Lung (tissue), 17 donors: ENCODE measurements at places on chromosomes 2 and 18.

DNA sequence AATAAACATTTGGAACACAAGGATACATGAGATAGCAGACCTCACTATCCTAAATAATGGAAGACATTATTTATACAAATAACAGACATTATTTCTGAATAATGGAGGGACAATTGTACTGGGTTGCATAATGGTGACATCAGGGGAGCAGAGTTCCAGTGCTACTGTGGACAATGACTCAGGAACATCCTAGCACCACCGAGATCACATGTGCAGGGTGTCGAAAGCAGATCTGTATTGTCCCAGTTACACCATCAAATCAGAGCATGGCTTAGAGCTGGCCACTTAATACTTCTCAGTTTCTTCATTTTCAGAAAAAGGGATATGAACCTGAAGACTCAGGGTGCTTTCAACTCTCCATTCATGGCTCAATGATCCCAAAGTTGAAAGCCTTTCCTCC lies 249.1 kb upstream of the RBMS1 start:
- H3K27me3 ChIP-seq: no peaks in the 10 kb centered on the region
- no peak overlapping the region for H3K4me3 ChIP-seq
- no peaks in the 10 kb centered on the region for H3K4me1 ChIP-seq
- no peak for DNase-seq

DNA sequence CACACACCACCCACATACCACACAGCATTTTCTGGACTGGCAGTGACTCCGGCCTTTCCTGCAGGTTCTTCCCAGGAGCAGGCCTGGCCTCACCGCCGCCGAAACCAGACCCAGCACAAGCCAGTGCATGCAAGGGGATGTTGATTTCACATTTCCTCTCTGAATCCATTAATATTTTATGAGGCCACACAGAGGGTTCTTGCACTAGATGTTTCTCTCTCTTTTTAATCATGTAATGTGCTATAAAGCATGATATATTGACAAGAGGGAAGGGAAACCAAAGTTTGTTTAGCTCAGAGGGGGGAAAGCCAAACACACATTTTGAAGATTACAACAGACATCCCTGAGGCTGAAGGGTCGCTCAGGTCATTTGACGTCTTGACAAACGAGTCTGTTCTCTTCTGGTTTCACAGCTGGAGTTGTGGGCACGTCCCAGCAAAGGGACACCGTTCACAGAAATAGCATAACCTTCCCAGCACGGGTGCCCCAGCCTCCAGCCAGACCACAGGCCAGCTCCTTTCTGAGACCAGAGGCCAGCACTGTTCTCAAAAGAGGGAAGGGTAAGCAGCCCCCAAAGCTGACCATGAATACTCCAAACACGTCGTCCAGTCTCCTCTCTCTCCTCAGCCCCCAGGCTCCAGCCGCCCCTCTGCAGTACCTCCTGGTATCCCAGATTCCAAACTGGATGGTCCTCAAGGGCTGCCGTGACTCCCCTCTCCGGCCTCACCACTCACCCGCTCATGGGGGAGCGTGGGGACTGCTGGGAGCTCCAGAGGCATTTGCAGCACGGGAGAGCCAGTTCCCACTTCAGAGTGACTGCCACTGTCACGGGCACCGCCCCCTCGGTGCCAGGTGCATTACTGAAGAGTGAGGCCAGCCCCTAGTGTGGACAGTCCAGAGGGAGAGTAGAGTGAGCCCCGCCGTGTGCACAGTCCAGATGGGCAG lies 340.3 kb upstream of the SALL3 start:
- no peaks in the 10 kb centered on the region for H3K27me3 ChIP-seq
- DNase-seq: peak; percentile 14
- H3K4me1 ChIP-seq: peaks cover 5% of the 10 kb centered on the region
- no peak overlapping the region for H3K4me3 ChIP-seq
- H3K27ac ChIP-seq: no peak overlapping the region
- H3K36me3 ChIP-seq: no peaks in the 10 kb centered on the region

- H3K27ac ChIP-seq: no peak overlapping the region
- no peak for DNase-seq
- H3K27me3 ChIP-seq: no peaks in the 10 kb centered on the region
- no peak overlapping the region for H3K4me3 ChIP-seq
Measured at GRCh38 chr2:10151462-10151861, 28.9 kb downstream of the RRM2 start.

GRCh38 chr18:49055754-49056172 lies 105.0 kb upstream of the SMAD7 start:
- H3K36me3 ChIP-seq: no peaks in the 10 kb centered on the region
- H3K27me3 ChIP-seq: no peaks in the 10 kb centered on the region
- peaks cover 13% of the 10 kb centered on the region for H3K4me1 ChIP-seq
- no peak overlapping the region for H3K4me3 ChIP-seq

- no peak overlapping the region for H3K4me3 ChIP-seq
- no peak overlapping the region for H3K27ac ChIP-seq
- no peaks in the 10 kb centered on the region for H3K27me3 ChIP-seq
- no peaks in the 10 kb centered on the region for H3K36me3 ChIP-seq
Measured at GRCh38 chr2:202605174-202605573, 29.6 kb upstream of the FAM117B start.

GRCh38 chr2:190266314-190266713 lies 53.3 kb downstream of the HIBCH start:
- H3K4me3 ChIP-seq: no peak overlapping the region
- DNase-seq: no peak
- no peak overlapping the region for H3K27ac ChIP-seq
- H3K36me3 ChIP-seq: peaks cover 3% of the 10 kb centered on the region

GRCh38 chr2:184555352-184555751 lies 43.0 kb upstream of the ZNF804A start:
- H3K27ac ChIP-seq: no peak overlapping the region
- H3K27me3 ChIP-seq: no peaks in the 10 kb centered on the region
- H3K36me3 ChIP-seq: no peaks in the 10 kb centered on the region
- no peak for DNase-seq
- no peaks in the 10 kb centered on the region for H3K4me1 ChIP-seq

- DNase-seq: peak; percentile 26
- H3K4me3 ChIP-seq: no peak overlapping the region
- H3K27me3 ChIP-seq: no peaks in the 10 kb centered on the region
- H3K4me1 ChIP-seq: peaks cover 14% of the 10 kb centered on the region
Measured at GRCh38 chr2:62297624-62298010, 101.7 kb downstream of the B3GNT2 start.

DNA sequence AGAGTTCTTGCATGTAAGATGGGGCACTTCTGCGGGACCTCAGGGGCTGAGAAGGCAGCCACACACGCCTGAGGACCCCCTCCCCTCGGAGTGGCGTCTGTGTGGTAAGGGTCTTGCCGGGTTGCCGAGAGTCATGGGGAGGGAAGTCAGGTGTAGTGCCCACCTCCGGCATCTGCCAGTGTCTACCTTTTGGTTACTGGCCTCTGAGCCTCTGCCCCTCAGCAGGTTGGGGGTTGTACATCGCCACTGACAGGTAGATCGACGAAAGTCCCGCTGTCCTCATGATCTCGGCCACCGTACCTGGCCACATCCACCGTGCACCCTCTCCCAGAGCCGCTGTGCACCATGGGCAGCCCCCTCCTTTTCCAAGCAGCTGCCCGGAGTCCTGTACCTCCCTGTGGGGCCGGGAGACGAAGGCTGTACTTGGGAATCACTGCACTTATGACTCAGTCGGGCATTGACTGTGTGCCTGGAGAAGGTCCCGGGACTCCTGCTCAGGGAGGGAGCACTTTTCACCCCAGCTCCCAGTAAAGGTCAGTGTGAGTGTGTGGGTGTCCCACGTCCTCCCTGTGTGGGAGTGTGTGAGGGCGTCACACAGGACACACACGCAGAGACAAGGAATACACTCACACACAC lies 332.4 kb upstream of the MYT1L start:
- peaks cover 6% of the 10 kb centered on the region for H3K4me1 ChIP-seq
- H3K4me3 ChIP-seq: no peak overlapping the region
- no peaks in the 10 kb centered on the region for H3K27me3 ChIP-seq
- H3K27ac ChIP-seq: no peak overlapping the region

DNA sequence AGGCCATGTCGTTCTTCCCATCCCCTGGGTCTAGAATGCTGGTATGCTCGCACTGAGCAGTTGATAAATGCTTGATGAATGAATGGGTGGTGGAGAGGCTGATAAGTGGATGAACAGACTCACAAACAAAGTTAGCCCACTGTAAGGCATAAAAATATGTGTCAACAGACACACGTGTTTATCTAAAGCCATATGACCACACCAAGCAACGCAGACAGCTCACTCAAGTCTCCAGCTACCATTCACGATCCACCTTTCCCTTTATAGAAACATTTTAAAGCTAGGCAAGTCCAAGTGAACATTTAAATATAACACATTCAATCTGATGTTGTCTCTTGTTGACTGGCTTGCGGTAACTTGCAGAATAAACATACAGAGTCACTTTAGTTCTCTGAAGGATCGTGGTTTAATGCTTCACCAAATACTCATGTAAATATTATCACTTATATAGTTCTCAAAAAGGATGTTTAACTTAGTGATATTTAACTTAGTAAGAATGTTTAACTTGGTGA lies 105.5 kb downstream of the NOL10 start:
- H3K36me3 ChIP-seq: peaks cover 11% of the 10 kb centered on the region
- H3K4me3 ChIP-seq: no peak overlapping the region
- no peaks in the 10 kb centered on the region for H3K27me3 ChIP-seq
- H3K27ac ChIP-seq: no peak overlapping the region
- peaks cover 19% of the 10 kb centered on the region for H3K4me1 ChIP-seq

GRCh38 chr2:67374481-67374880 lies 22.7 kb upstream of the ETAA1 start:
- no peaks in the 10 kb centered on the region for H3K36me3 ChIP-seq
- H3K27ac ChIP-seq: no peak overlapping the region
- no peaks in the 10 kb centered on the region for H3K4me1 ChIP-seq
- DNase-seq: peak; percentile 50
- no peak overlapping the region for H3K4me3 ChIP-seq

DNA sequence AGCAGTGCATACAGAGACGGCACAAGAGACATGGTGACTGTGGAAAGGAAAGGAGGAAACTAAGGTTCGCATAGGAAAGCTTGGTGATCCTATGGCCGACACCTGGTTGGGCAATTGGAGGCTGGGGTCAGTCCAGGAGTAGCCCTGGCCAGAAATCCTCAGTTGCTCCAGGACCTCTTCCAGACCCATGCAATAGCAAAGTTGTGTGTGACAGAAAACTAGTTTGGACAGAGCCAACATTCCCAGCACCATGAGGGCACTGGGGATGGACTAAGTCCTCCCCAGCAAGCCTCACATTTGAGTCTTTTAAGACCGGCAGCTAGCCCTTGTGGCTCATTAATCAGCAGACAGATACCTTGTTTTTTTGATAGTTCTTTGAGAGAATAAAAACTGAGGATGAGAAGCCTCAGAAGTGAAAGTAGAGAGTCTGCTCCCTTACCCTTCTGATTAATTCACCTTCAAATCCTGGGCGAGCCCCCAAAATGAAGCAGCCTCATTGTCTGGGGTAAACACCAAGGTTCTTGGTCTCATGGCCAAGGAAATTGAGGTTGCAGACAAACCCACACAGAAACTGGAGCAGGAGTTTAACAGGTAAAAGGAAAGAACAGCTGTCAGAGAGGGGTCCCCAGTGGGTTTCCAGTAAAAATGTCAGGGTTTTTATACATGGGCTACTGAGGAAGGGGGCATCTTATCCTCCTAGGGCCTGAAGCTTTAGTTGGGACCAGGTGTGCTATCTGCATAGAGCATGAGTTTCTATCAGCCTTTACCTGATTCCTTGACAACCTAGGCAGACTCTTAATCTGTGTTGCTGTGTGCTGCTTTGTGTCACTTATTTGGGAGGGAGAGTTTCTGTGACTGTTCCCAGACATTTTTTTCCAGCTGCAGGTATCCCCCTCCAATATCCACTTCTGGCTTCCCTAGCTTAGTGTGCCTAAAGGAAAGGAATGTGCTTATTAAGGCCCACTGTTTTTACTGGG lies 39.1 kb downstream of the STK17B start:
- H3K4me3 ChIP-seq: no peak overlapping the region
- H3K36me3 ChIP-seq: peaks cover 3% of the 10 kb centered on the region
- no peaks in the 10 kb centered on the region for H3K27me3 ChIP-seq
- no peaks in the 10 kb centered on the region for H3K4me1 ChIP-seq

GRCh38 chr2:34107811-34108210 lies 508.7 kb upstream of the FAM98A start:
- no peak overlapping the region for H3K4me3 ChIP-seq
- no peak overlapping the region for H3K27ac ChIP-seq
- no peak for DNase-seq
- no peaks in the 10 kb centered on the region for H3K36me3 ChIP-seq
- no peaks in the 10 kb centered on the region for H3K4me1 ChIP-seq
- H3K27me3 ChIP-seq: no peaks in the 10 kb centered on the region

- H3K4me3 ChIP-seq: no peak overlapping the region
- H3K27ac ChIP-seq: no peak overlapping the region
- DNase-seq: no peak
- no peaks in the 10 kb centered on the region for H3K27me3 ChIP-seq
- H3K36me3 ChIP-seq: no peaks in the 10 kb centered on the region
Measured at GRCh38 chr18:35577045-35577848, 4.3 kb upstream of the GALNT1 start.

- no peak overlapping the region for H3K27ac ChIP-seq
- no peak overlapping the region for H3K4me3 ChIP-seq
Measured at GRCh38 chr2:41906338-41906725, 141.5 kb upstream of the PKDCC start.

GRCh38 chr18:79136742-79137141 lies 67.5 kb downstream of the ATP9B start:
- no peak overlapping the region for H3K4me3 ChIP-seq
- DNase-seq: no peak
- no peak overlapping the region for H3K27ac ChIP-seq
- peaks cover 6% of the 10 kb centered on the region for H3K4me1 ChIP-seq

GRCh38 chr18:49074505-49074904 lies 123.7 kb upstream of the SMAD7 start:
- peaks cover 50% of the 10 kb centered on the region for H3K4me1 ChIP-seq
- H3K36me3 ChIP-seq: no peaks in the 10 kb centered on the region
- no peak overlapping the region for H3K4me3 ChIP-seq
- no peak overlapping the region for H3K27ac ChIP-seq
- DNase-seq: no peak
- no peaks in the 10 kb centered on the region for H3K27me3 ChIP-seq

DNA sequence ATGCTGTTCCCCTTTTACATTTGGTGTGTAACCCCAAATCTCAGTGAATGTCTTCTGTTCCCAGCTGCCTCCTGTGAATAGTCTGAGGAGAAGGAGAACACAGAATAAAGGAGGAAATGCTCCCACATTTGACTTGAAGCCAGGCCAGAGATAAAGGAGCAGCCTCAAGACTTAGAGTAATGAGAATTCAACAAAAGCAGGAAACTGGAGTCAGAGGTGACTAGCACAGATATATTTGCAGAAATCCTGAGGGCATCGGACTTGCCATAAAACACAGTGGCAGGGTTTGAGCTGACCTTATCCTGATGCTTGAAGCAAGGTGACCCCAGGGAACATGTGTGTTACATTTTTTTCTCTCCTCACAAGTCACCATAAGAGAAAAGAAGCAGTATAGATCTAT lies 291.4 kb upstream of the RND3 start:
- no peak overlapping the region for H3K4me3 ChIP-seq
- no peaks in the 10 kb centered on the region for H3K27me3 ChIP-seq
- no peak for DNase-seq
- no peaks in the 10 kb centered on the region for H3K4me1 ChIP-seq
- H3K27ac ChIP-seq: no peak overlapping the region
